HT-29 (cell line): ENCODE measurements at places on chromosomes 6 and 20. TPM values are rescaled to one million over a fixed set of nuclear protein-coding genes. Genes with fewer than 3 reads are reported as not detected.

DNA sequence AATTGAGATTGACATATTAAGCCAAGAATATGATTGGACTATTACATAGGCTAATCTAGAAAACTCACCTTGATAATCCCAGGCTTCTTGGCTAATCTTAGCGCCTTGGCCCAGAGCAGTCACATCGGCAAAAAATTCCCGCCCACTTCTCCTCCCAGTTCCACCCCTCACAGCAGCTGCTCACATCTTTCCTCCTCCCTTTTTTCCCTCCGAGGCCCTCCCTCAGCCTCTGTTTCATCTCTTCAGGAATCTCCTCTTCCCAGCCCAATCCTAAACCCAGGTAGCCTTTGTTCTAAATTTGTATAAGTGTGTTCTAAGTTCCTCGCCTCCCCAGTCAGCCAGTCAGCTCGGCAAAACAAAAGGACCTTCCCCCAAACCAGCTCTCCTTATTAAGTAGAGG, 184.3 kb downstream of the PRKN start:
- DNase-seq, result no peak

- no peak for DNase-seq
Measured at GRCh38 chr6:5279891-5280338, 18.6 kb downstream of the FARS2 start.

- DNase-seq, result no peak
Measured at GRCh38 chr6:21666853-21667681, 73.5 kb downstream of the SOX4 start.

OR2J3 gene
- total RNA-seq, result not detected in 2 replicates

SULF2 gene
- 147 and 158 TPM in 2 replicates for total RNA-seq

DNA sequence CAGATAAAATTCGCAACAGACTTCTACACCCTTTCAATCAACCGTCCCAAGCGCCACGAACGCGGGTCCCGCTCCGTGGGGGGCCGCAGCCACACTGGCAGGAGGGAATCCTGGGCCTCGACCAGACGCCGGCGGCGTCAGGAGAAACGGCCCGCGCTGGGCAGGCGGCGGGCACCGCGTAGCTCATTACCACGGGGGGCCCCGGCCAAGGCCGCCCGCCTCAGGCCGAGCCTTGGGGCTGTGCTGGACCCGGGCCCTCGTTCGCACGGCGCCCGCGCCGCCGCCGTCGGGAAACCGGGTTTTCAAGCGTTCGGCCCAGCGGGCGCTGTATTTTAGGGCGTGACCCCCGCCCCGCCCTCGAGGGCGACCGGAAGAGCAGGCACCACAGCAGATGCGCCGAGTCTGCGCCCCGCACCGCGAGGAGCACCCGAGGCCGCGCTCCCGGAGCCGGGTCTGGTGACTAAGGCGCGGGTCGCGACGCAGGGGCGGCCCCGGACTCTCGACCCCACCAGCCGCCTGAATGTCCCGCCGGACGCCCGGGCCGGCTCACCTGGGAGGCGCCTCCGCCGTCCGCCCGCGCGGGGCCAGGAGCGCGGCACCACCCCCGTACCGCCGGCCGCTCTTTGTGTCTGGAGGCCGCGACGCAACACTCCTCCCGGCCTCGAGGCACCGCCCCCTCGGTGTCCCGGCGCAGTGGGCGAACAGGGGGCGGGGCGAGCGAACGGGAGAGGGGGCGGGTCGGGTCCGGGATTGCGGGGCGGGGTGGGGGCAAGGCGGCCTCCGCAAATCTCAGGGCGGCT, at the start of gene NINL:
TSS of gene NINL (minus strand) at position 627 of the 800 bp plus-strand sequence. CDS start 58,944 bp downstream, outside the sequence.
- DNase-seq, result no peak

DUSP15 gene
- total RNA-seq, result not detected in 2 replicates

DNA sequence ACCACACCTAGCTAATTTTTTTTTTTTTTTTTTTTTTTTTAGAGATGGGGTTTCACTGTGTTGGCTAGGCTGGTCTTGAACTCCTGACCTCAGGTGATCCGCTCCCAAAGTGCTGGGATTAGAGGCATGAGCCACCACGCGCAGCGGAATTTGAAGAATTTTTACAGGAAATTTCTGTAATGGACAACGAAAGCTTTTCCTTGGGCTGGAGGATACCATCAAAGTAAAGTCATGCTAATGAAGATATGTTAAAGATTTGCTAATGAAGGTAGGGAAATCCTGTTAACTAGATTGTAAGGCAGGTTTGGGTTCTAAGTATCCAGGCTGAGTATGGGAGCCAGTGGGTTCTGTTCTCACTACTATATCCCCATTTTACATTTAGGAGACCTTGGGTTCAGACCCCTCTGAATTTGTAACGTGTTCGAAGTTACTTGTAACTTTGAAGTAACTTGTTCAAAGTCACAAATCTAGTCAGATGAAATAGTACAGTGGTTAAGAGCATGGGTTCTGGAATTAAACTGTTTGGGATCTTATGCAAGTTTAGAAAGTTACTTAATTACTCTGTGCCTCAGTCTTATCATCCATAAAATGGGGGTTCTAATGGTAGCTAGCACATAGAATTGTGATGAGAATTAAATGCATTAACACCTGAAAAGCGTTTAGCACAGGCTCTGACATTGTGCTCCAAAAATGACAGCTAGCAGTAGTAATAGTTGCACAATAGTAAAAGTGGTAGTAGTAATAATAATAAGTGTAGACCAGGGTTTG, 123.4 kb upstream of the GPR6 start:
- DNase-seq, result no peak

GRCh38 chr6:27238010-27238983, 9.2 kb upstream of the PRSS16 start:
- no peak for DNase-seq
